ENCODE measurements at places on chromosomes 13 and 19.

GRCh38 chr13:78806457-78806856 lies 147.5 kb upstream of the OBI1 start:
- no peak for DNase-seq

- DNase-seq = no peak
Observed at GRCh38 chr13:50911081-50911631, 1.6 kb downstream of the RNASEH2B start.

GRCh38 chr13:74128156-74128767 lies 5.9 kb downstream of the KLF12 start:
- DNase-seq = no peak

DNA sequence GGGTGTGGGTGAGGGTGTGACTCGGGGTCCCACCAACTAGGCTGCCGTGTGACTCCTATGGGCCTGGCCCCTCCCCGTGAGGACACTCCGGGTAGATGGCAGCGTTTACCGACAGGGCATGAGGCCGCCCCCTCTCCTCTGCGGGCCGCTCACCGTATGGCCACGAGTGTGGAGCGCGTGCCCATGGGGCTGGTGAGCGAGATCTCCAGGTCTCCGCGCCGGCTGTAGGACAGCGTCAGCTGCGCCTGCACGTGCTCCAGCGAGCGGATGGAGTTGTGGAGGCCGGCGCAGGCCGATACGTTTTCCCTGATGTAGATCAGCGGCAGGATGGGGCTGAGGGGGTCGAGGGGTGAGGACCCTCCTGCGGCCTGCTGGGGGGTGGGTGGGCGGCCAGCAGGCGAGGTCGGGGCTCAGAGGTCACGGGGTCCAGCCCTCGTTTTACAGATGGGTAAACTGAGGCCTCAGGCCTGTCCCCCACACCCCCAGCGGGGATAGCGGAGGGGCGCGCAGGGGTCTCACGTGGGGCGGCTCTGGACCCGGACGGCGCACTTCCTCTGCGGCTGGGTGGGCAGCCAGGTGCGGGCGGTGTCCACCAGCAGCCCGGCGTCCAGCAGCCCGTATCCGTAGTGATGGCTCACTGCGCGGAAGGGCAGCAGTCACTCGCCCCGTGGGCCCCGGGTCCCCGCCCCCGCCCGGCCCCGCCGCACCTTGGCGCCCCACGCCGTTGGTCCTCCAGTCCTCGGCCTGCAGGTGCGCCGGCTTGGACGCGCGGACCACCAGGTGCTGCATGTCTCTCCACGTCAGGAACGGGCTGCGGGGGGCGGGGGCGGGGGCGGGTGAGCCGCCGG lies 4.3 kb upstream of the C19orf25 start:
- DNase-seq = no peak

- DNase-seq = no peak
Observed at GRCh38 chr13:49530457-49530856, 34.7 kb downstream of the PHF11 start.

DNA sequence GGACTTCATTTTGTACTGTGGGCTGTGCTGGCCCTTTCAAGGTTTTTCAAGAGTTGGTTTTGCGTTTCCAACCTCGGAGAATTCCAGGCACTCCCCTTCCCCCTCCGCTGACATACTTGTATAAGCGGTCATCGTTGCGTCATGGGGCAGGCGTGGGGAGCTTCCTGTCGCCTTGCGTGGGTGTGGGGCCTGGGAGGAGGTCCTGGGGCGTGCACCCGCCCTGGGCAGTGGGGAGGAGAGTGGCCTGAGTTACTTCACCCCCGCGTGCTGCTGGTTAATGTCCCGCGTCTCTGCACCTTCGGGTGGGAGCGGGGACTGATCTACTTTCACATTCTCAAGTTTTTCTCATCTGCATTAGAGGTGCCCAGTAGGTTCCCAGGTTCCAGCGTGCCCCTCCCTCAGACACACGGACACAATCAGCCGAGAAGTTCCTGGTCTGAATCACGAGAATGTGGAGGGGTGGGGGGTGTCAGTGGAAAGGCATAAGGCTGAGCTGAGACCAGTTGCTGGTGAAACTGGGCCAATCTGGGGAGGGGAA lies 4.1 kb downstream of the IER2 start:
- no peak for DNase-seq

DNA sequence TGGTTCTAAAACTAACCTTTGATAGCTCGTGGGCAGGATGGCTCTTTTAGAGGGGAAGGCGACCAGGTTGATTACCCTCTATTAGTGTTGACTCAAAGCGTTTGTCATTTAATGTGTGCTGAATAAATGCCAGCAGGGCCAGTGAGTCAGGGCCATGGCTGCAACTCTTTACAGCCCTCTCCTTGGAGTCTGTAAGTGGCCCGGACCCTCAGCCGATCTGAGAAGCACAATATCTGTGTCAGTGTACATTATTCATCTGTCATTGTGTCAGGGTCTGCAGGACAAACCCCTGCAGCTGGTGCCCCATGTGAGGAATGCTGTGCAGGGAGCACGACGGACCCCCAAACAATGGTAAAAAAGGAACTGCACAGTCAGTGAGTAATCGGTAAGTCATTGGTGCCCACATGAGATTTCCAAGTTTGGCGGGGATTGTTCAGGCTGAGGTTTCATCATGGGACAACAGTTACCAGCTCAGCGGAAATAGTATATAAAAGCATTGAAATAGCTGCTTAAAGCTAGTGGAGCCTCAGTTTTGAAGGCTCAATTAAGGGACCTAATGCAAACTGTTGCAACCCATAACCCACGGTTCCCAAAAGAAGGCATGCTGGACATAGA lies 139.1 kb downstream of the ZNF675 start:
- no peak for DNase-seq

- DNase-seq = no peak
Observed at GRCh38 chr13:28100150-28101121, at the start of gene FLT3. FLT3 (minus strand) TSS chr13:28100576; CDS start chr13:28100510, 66 bp downstream.

DNA sequence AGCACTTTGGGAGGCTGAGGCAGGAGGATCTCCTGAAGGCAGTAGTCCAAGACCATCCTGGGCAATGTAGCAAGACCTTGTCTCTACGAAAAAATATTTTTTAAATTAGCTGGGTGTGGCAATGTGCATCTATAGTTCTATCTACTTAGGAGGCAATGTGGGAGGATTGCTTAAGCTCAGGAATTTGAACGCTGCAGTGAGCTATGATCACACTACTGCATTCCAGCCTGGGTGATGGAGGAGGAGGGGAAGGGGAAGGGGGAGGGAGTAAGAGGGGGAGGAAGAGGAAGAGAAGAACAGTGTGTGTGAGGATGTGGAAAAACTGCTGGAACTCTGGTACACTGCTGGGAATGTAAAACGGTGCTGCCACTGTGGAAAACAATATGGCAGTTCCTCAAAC lies 9.2 kb upstream of the CLIP3 start:
- DNase-seq = no peak

GRCh38 chr19:37979547-37980082 lies 72.6 kb downstream of the SIPA1L3 start:
- no peak for DNase-seq

GRCh38 chr19:6801485-6802086 lies 29.1 kb downstream of the VAV1 start:
- no peak for DNase-seq

DNA sequence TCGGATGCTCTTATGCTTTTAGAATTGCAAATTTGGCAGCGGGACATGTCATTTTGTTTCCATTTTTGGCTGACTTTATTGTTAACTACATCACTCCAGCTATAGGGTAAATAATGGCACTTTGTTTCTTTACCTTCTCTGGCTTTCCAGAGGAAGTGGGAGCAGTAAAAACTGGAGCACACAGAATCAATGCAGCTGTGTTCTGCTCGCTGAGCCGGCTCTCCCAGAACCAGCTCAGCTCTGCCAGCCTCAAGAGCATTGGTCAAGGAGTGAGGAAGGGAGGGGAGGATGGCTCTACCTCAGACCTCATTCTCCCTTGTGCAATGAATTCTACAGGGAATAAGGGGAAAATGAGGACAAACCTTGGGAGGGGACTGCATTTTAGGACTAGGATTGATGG lies 50.5 kb upstream of the SPATA13 start:
- DNase-seq = no peak

GRCh38 chr19:19362075-19362474 lies 41.4 kb downstream of the MAU2 start:
- DNase-seq = no peak

DNA sequence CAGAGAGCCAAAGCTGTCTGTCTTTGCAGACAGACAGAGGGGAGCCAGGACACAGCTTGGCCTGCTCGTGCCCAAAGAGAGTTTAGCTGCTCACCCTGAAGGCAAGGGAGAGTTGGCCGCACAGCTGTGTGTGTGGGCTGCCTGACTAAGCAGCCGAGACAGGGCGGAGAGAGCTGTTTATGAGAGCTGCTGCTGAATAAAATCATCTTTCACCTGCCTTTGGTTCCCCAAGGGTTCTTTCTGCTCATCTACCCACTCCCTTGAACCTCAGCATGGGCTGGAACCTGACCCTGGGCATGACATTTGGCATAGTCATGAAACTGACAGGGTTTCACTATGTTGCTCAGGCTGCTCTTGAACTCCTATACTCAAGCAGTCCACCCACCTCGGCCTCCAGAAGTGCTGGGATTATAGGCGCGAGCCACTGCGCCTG lies 98.2 kb downstream of the RBM26 start:
- no peak for DNase-seq

DNA sequence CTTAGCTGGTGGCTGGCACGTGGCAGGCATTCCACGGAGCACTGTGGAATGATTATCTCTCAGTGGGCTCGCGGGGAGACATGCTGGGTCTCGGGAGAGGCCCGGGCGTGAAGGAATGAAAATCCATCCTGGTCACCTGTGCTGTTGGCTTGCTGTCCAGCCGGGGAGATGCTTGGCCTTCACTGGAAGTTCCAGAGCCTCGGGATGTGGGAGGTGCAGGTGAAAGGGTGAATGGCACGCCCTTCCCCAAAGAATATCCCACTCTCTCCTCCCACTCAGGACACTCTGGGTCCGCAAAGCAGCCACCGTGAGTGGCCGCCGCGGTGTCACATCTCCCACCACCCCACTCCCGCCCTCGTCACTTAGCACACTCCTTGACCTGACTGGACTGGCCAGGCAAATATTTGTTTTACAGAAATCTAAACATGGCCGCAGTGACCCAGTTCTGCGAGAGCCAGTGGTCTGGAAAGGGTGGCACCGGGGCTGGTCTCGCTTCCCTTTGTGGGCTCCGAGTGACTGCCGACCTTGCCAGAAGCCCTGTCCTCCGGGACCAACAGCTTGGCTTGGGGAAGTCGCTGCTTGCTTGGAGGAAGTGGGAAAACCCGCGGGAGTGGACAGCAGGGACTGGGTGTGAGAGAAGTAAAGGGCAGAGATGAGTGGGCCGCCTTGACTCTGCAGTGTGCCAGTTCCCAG lies 8.0 kb downstream of the DPP9 start:
- DNase-seq = peak; percentile 33

Data from LNCaP clone FGC (cell line).